ENCODE measurements at places on chromosomes 3 and 15.

DNA sequence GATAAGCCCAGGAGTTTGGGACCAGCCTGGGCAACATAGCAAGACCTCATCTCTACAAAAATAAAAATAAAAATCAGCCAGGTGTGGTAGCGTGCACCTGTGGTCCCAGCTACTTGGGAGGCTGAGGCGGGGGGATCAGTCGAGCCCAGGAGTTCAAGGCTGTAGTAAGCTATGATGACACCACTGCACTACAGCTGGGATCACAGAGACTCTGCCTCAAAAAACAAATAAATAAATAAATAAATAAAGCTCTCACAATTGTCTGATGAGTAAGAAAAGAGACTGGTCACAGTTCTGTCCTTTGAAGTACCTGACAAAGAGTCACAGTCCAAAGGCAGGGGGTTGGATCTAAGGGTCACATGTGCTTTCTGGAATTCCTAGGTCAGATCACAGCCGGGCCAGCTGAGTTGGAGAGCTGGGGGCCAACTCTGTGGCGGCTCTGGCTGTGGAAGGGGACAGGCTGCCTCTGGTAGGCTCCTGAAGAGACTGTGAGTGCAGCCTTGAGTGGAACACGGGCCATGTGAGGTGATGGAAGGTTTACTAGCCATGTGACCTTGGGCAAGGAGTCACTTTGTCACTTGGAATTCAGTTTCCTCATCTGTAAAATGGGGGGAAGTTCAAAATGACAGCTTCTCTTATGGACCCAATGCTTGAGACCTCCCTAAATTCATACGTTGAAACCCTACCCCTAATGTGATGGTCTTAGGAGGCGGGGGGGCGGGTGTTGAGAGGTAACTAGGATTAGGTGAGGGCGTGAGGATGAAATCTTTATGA, 47.2 kb downstream of the WHAMM start:
- DNase-seq: no peak

GRCh38 chr3:165641569-165642310, 195.5 kb downstream of the BCHE start:
- DNase-seq: peak; percentile 29

GRCh38 chr15:75174729-75175128, 27.0 kb upstream of the C15orf39 start:
- no peak for DNase-seq

GRCh38 chr15:42750306-42750705, 13.4 kb upstream of the CDAN1 start:
- no peak for DNase-seq

GRCh38 chr3:30289766-30290165, 316.6 kb upstream of the TGFBR2 start:
- no peak for DNase-seq

DNA sequence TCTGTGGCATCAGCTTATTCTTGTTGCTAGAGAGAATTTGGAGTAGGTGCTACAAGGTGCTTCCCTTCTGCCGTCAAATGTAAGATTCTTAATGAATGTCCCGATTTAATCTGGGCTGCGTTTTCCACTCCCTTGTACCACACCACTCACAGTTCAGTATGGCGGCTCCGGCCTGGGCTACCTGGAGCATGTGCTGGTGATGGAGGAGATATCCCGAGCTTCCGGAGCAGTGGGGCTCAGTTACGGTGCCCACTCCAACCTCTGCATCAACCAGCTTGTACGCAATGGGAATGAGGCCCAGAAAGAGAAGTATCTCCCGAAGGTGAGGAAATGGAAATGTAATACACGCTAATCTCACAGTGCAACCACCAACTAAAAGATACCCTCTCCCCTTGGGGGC, 4.9 kb downstream of the IVD start:
- DNase-seq: no peak

GRCh38 chr3:57803647-57804081, 47.6 kb downstream of the SLMAP start:
- DNase-seq: no peak

DNA sequence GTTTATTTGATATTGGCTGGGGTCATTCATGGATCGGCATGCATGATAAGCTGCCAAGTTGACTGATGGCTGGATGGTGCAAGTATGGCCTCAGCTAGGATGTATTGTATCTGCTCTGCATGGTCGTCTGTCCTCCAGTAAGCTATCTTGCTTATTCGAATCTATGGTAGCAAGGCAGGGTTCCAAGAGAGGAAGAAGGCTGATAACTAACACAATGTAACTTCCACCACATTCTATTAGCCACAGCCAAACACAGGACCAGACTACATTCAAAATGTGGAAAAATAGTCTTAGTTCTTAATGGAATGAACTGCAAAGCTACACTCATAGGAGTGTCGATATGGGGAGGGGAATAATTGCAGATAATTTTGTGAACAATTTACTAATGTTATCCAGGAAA, 175.2 kb downstream of the ARPP21 start:
- no peak for DNase-seq

DNA sequence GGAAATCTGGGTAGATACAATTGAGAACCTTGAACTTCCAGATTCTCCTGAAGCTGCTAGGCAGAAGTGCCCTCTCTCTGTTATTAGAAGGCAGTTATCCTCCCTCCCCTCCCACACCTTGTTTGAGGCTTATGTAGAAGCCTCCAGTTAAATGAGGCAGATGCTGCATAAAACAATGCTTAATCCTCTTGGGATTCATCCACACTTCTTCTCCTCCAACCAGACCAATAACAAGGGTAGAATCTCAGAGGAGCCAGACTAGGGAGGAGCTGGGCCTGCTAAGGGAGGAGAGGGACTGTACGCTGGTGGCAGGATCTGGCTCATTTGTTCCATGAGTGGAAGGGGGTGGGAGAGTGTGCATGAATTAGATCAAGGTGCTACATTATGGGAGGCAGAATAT, 88.3 kb upstream of the PRR23C start:
- DNase-seq: no peak

DNA sequence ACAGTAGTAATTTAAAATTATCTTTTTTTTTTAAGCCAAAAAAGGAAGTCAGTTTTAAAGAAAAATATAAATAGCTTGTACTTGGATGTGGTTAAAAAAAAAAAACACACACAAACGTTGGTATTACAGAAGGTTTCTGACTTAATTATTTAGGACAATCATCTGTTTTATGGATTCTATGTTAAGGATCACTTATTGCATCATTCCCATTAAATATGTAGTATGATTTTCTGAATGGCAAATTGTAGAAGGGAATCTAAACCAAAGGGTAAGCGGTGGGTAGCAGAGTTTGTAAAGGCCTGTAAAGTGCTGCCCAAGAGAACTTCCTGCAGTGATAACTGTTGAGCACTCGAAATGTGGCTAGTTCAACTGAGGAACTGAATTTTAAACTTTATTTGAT, 8.0 kb downstream of the SENP2 start:
- no peak for DNase-seq

GRCh38 chr3:9102240-9102981, 139.1 kb upstream of the RAD18 start:
- no peak for DNase-seq

- no peak for DNase-seq
These were observed 39.7 kb downstream of the CYP11A1 start for GRCh38 chr15:74327756-74328155.

DNA sequence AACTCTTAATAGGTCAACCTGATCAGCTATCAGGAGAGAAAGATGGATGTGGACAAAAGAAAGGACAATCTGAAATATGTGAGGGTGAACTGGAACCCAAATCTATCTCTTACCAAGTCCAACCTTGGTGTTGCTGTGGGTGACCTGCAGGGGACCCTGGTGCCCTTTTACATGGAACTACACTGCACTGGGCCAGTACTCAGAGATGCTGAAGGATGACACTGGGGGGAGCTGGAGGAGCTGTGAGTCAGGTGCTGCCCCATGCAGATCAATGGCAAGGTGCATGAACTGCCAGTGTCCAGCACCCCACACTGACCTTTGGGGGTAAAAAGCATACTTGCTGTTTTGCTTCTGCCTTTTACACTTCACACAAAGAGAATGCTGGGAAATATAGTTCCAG, 55.6 kb upstream of the TBC1D5 start:
- DNase-seq: no peak

DNA sequence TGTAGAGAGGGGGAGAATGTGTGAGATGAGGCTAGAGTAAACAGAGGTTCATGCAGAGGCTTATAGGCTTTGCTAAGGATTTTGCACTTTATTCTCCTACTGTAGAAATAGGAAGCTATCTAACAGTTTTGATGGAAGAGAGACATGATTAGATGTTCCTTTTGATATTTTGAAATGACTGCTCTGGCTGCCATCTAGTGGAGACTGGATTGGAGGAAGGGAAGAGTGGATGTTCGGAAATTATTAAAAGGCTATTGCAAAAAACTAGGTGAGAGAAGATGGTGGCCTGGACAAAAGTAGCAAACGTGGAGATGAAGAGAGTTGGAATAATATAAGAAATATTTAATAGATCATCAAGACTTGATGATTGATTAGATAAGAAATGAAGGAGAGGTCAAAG, 42.2 kb downstream of the SYN2 start:
- DNase-seq: peak; percentile 3

DNA sequence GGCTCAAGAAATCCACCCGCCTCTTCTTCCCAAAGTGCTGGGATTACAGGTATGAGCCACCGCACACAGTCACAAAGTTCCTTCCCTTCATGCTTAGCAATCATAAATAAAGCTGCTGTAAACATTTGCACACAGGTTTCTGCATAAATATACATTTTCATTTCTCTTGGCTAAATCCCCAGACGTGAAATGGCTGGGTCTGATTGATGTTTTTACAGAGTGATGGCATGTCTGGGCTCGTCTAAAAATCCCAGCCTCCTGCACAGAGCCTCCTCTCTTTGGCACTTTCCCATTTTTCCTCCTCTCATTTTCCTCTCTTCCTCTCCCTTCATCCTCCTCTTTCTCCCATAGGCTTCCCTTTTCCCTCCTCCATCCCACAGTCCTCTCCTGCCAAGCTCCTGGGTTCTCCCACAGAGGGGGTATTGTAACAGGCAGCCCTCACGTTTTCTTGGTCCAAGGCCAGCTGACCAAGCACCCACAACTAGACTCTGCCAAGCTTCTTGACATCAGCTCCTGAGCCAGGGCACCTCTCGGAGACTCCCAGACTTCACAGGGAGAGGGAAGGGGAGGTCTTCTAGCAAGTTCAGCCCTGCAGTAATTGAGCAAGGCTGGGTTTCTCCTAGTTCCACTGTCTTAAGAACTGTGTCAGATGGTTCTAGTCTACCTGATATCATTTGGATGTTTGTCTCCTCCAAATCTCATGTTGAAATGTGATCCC, 10.5 kb upstream of the PLA2G4E start:
- no peak for DNase-seq

GRCh38 chr3:12483410-12483809, 870 bp upstream of the TSEN2 start:
- DNase-seq: peak; percentile 23
